ENCODE measurements at places on chromosomes 6 and 20.

DNA sequence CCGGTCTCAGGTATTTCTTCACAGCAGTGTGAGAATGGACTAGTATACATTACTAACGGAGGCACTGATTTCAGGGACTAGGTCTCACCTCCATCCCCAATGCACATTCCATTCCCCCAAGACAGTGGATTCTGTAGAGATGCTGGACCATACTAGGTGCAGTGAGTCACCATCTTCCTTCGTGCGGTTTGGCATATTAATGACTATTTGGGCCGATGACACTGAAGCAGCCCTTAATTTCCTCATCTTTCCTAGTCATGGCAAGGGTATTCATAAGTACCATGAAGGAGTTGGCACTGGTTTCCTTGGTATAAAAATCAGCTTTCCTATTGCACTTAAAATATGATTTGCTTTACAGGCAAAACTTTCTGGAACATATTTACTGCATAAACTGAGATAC, 121.4 kb upstream of the TRAF3IP2 start:
- no peak for DNase-seq

DNA sequence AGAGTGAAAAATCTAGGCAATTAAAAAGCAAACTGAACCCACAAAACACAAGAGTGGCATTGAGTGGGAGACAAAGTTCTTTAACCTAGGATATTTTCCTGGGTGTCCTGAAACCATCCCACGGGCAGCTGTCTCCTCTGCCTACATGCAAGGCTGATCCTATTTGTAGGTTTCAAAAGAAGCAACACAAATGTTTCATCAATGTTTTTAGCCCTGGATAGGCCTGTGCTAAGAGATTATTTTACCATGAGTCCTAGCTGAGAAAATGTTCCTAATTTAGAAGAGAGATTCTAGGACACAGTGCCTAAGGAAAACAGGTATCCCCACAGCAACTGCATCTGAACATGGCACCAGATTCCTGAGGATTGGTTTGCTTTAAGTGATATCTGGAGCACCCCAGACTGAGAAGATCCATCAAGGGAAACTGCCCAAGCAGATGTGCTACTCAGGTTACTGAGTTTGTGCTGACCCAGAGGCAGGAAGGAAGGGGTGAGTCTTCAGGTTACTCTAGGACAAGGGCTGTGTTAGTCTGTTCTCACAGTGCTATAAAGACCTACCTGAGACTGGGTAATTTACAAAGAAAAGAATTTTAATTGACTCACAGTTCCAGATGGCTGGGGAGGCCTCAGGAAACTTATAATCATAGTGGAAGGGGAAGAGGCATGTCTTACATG, 111.6 kb upstream of the UST start:
- no peak for DNase-seq

- no peak for DNase-seq
Observed at GRCh38 chr6:163282672-163283071, 131.8 kb upstream of the QKI start.

- DNase-seq: no peak
Observed at GRCh38 chr20:17610566-17611289, 40.9 kb downstream of the DSTN start.

DNA sequence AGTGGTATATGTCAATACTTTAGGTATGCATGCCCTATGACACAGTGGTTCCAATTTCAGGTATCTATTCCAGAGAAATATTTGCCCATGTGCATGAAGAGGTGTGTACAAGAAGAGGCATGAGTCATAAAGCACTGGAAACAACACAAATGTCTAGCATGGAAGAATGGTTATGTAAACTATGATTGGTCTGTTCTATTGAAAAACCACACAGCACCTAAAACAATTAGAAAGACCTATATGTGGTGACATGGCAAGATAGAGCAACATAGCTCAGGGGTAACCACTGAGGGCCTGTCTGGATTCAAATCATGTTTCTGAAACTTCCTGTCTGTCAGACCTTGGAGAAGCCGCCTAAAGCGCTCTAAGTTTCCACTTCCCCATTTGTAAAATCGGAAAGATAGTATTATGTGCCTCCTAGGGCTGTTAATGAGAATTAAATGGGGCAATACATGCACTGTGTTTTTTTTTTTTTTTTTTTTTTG, 76.0 kb upstream of the SHLD1 start:
- DNase-seq: no peak

GRCh38 chr6:16238963-16239797, 793 bp downstream of the GMPR start:
- DNase-seq: peak; percentile 79

GRCh38 chr6:49849213-49849907, 17.0 kb downstream of the CRISP1 start:
- peak; percentile 71 for DNase-seq

- DNase-seq: no peak
Observed at GRCh38 chr6:12421596-12421995, 131.4 kb downstream of the EDN1 start.

DNA sequence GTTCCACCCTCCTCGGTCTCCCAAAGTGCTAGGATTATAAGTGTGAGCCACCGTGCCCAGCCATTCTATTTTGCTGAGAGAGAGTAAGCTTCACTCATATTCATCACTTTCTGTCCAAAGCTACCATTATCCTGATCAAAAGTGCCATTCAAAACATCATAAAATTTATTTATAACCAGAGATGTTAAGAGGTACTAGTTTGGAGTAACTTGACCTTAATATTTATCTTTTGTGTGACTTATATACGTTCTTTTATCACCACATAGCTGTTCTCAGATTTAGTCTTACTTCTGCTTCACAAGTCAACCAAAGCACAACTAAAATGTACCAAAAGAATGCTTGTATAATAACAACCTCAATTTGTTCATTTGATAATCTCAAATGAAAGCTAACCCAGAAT, 18.1 kb downstream of the AKIRIN2 start:
- no peak for DNase-seq

DNA sequence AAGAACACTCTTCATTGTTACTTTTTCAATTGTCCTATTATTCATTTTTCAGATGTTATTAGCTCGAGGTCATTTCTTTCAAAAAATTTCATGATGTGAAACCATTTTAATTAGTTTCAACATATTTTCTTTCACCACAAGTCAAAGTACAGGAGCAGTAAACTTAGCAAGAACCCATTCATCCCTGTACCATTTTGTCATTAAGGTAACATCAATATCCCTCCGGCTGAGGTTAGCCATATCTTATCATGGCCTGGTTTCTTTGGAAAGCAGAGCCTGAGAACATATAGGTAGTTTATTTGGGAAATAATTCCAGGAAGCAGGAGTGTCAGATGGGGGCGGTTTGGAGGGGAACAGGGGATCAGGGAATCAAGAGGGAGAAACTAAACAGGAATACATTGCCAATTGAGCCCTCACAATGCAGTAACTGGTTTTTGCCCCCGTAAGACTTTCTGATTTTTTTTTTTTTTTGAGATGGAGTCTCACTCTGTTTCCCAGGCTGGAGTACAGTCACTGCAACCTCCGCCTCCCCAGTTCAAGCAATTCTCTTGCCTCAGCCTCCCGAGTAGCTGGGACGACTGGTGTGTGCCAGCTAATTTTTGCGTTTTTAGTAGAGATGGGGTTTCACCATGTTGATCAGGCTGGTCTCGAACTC, 83.7 kb downstream of the MKKS start:
- DNase-seq: no peak

GRCh38 chr6:135323202-135323668, 142.1 kb downstream of the MYB start:
- no peak for DNase-seq
